PC-3 (cell line): ENCODE measurements at places on chromosomes 11 and 22. TPM values are rescaled to one million over a fixed set of nuclear protein-coding genes. Genes with fewer than 3 reads are reported as not detected.

GRCh38 chr11:59225017-59225416 lies 12.3 kb upstream of the MPEG1 start:
- DNase-seq = no peak

DNA sequence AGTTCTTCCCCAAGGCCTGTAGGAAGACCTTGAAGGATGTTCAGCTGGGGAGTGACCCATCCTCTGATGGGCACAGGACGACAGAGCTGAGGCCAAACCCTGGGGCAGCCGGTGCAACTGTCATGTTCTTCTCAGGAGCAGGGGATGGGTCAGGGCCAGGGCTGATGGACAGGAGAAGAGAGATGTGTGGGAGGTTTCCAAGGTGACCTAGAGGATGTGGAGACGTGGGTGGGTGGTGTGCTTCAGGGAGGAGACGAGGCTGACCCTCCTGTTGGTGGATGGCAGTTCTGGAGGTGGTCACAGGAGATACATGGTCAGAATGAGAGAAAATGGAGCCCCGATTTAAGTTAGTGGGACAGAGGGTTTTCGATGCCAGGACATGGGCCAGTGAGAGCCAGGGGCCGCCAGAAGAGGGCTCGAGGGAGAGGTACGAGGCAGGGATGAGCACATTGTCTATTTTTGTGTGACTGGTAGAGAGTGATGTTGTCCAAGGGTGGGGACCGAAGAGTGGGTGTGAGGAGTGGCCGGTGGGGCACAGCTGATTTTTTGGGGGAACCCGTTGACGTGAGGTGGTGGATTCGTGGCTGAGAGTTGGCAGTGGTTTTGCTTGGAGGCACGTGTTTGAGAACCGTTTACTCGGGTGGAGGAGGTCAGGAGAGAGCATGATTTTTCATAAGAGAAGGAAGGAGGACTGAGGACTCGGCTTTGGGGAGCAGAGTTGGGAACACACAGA lies 14.6 kb downstream of the TBC1D22A start:
- DNase-seq = no peak

Gene APOBEC3G
- total RNA-seq = 1.3 and 4.4 TPM in 2 replicates

- no peak for DNase-seq
Observed at GRCh38 chr11:27028561-27028965, 12.1 kb upstream of the BBOX1 start.

DNA sequence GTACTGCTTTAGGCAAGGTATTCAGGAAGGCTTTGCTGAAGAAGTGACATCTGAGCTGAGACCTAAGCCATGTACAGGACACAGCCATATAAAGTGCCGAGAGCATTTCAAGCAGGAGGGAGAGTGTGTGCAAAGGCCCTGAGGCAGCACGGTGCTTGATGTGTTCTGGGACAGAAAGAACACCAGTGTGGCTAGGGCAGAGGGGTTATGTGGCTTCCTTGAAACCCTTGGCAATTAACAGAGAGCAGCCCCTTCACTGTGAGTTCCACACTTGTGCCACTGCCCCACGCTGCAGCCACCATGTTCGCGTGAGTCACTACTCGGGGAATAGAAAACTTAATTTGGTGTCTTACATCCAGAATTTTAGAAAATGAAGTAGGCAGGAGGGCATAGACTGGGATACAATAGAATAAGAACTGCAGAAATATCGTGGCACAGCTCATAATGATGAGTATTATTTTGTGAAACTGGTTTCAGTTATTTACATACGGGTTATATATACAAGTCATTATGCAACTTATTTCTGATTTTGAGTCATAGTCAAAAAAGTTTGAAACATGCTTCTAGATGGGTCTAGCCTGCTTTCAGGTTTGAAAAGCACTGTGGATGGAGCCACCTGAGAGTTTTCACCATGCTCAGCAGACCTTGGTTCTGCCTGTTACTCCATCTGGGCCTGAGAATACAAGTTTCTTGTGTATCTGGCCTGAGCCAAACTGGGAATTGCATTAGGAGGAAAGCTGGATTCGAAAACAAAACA lies 11.8 kb downstream of the IL10RA start:
- no peak for DNase-seq

DNA sequence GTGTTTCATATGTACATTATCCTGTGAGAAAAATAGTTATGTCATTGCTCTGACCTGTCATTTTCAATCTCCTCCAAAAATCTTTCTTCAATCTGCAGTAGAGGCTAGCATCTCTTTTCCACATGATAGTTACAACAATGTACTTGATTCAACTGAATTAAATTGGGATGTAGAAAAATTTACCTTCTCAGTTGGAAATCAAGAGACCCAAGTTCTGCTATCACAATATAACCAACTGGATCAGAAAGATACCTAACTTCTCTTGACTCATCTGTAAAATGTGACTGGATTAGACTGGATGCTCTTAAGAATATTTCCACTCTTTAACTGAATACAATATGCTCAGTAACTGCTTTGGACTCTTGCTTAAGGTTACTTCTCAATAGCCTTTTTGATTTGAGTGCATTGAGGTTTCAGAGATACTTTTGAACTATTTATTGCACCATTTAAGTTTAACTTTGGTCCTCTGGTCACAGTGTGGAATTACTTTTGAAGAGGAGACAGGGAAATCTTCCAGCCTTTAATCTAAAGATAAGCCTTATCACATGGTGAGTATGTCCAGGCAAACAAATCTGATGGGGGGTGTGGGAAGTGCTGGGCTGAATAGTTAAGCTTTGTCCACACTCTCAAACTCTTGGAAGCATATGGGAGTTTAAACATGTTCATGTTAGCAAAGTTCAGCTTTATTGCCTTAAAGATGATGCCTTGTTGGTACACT lies 82.3 kb downstream of the YAP1 start:
- DNase-seq = no peak

Gene ARHGAP42
- total RNA-seq = 11.0 and 12.1 TPM in 2 replicates

Gene RRP7A
- 50.2 and 71.9 TPM in 2 replicates for total RNA-seq

- no peak for DNase-seq
Observed at GRCh38 chr22:36807627-36808026, 9.2 kb downstream of the PVALB start.

DNA sequence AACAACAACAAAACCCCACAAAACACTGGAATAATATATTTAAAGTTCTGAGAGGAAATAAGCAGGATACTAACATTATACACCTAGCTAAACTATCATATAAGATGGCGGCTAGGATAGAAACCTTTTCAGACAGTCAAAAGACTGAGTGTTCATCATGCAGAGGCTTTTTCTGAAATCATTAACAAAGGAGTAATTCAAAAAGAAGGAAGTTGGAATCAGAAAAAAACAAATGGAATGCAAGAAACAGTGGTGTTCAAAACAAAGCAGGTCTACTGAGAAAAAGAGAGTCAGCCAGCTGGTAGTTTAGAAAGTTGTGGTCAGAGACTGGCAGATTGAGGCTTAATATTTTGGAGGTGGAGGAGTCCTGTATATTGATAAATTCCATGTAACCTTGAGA lies 30.1 kb upstream of the ZBTB44 start:
- no peak for DNase-seq

- peak; percentile 32 for DNase-seq
Observed at GRCh38 chr11:11148104-11148509, 204.9 kb downstream of the CSNK2A3 start.

Gene CHRM4
- total RNA-seq = not detected in 2 replicates

GRCh38 chr11:17132654-17133053 lies 55.2 kb upstream of the RPS13 start:
- DNase-seq = no peak

Gene LARGE1
- total RNA-seq = 1.3 and 3.5 TPM in 2 replicates

DNA sequence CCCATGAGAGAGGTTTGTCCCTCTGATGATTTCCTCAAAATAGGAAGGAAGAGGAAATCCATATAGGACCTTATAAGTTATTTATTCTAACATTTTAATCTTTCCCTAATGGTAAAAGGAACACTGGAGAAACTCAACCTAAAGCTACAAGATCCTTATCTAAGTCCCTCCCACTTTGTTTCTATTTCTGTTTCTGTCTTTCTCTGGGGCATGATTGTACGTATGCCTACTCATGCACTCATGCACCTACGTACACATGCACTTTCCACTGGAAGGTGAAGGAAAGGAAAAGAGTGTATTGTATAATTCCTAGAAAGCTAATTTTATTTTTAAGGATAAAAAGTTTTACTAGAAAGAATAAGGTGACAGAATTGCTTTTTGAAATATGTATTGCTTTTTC lies 125.0 kb downstream of the RAB38 start:
- DNase-seq = peak; percentile 70

Gene EHD1
- total RNA-seq = 340 and 370 TPM in 2 replicates

GRCh38 chr22:25051983-25052710 lies 99.6 kb downstream of the KIAA1671 start:
- no peak for DNase-seq

DNA sequence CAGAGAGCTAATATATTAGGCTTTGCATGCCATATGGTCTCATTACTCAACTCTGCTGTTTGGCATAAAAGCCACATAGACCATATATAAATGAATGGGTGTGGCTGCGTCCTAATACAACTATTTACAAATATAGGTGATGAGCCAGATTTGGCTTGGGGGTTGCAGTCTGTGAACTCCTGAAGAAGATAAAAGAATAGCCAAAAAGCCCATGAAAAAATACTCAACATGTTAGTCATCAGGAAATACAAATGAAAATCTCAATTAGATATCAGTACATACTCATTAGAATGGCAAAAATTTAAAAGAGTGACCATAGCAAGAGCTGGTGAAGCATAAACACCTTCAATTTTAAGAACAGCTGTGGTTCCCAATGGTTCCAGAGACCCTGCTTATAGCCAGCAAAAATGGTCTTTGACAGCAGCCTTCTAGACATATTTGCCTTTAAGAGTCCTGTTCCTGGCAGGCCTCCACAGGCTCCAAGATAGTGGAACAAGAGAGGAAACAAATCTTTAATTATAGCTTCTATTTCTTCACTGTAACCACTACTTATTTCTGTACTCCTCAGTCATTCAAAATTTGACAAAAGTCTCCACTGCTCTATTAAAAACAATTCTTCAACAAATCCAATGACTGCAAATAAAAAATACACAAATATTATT lies 16.1 kb downstream of the C2CD3 start:
- DNase-seq = peak; percentile 98

- DNase-seq = no peak
Observed at GRCh38 chr11:92779746-92780145, 189.7 kb upstream of the MTNR1B start.

DNA sequence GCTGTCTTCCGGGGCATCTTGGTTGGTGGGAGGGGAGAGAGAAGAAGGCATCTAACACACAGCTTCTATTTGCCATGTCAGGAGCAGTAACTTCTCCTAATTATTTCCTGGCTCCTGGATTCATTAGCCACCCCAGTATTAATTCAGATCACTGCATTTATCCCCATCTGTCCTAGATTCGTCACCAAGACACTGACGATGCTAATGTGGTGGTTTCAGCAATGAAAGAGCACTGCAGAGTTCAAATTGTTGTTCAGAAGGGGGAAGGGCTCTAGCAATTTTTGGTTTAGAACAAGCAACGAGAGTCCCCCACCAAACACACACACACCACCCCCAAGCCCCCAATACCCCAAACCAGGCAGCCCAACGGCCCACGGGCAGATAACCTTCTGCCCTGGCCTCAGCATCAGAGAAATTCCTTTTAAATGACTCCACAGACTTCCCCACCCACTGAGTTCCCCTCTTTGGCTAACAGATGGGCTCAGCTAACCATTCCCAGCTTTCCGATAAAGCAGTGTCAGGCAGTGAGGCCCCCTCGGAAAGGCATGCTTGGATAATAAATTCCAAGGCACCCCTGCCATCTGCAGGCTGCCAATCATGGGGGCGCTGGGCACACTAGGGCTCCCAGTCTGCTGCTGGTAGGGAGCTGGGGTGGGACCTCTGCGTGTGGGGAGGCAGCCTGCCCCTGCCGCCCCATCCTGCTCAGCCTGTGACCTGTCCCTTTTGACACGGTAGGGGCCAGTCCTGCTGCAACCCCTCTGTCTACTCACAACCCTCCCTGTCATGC lies 453.5 kb downstream of the MIAT start:
- DNase-seq = no peak

Gene MRGPRX3
- not detected in 2 replicates for total RNA-seq

Gene TMEM151A
- total RNA-seq = not detected in 2 replicates

Gene IGSF9B
- 0.58 and 1.3 TPM in 2 replicates for total RNA-seq

GRCh38 chr11:47388697-47389576 lies 10.6 kb upstream of the SPI1 start:
- DNase-seq = no peak

- DNase-seq = no peak
Observed at GRCh38 chr11:6474806-6475500, 1.2 kb upstream of the TRIM3 start.

- no peak for DNase-seq
Observed at GRCh38 chr22:28953976-28954880, 70.9 kb downstream of the ZNRF3 start.

DNA sequence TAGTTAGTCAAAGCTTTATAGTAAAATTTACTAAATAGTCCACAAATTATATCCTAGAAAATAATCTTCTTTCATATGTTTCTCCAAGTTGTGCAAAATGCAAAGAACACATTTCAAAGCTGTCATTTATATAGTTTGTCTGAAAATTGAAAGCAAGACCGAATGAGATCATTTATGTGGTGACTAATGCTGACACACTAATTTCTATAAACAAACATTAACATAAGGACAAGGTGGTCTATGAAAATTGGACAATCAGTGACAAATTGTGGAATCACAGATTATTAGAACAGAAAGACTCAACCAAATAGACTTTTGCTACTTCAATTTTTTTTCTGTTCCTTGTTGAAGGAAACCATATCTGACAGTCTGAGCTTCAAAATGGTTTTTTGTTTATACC lies 1056.1 kb downstream of the LRRC4C start:
- peak; percentile 12 for DNase-seq

GRCh38 chr11:103910721-103911120 lies 125.7 kb upstream of the DDI1 start:
- DNase-seq = no peak

- no peak for DNase-seq
Observed at GRCh38 chr11:43992834-43993637, 50.6 kb downstream of the C11orf96 start.

Gene UBQLNL
- not detected in 2 replicates for total RNA-seq

DNA sequence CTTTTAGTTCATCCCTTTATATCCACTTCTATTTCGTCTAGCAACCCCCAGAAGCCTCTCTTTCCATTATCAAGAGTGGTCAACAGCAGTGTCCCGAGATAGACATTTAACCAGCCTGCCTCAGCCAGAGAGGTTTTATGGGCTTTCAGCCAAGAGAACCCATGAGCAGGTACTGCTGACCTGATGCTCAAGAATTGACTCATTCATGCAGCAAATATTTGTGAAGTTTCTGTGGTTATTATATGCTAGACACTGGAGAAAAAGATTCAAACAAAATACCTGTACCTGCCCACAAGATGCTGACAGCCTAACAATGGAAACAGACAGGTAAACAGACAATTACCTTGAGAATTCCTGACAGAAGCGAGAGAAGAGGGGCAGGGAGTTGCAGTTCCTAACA lies 9.7 kb upstream of the LRRC55 start:
- DNase-seq = peak; percentile 13

GRCh38 chr11:114202011-114202609 lies 94.1 kb upstream of the NNMT start:
- no peak for DNase-seq

Gene SMIM35
- not detected in 2 replicates for total RNA-seq

GRCh38 chr11:67098799-67099429 lies 20.1 kb upstream of the KDM2A start:
- DNase-seq = no peak

- DNase-seq = no peak
Observed at GRCh38 chr11:44199816-44200215, 104.3 kb downstream of the EXT2 start.

- no peak for DNase-seq
Observed at GRCh38 chr11:46391578-46392420, at the start of gene CHRM4. TSS of gene CHRM4 (minus strand) at chr11:46391776. CDS start at chr11:46386557, 5,219 bp downstream.

GRCh38 chr11:8092587-8093424 lies 11.8 kb downstream of the TUB start:
- DNase-seq = peak; percentile 76

Gene CYB5R2
- 2.9 and 5.4 TPM in 2 replicates for total RNA-seq
